H1 (cell line): ENCODE measurements at places on chromosomes 11 and 22. TPM values are rescaled to one million over a fixed set of nuclear protein-coding genes. Genes with fewer than 3 reads are reported as not detected.

GRCh38 chr11:11291041-11292015 is 61.7 kb downstream of the CSNK2A3 start:
- no peaks in the 10 kb centered on the region for H3K27me3 ChIP-seq
- DNase-seq, result no peak
- no peaks in the 10 kb centered on the region for H3K36me3 ChIP-seq

DNA sequence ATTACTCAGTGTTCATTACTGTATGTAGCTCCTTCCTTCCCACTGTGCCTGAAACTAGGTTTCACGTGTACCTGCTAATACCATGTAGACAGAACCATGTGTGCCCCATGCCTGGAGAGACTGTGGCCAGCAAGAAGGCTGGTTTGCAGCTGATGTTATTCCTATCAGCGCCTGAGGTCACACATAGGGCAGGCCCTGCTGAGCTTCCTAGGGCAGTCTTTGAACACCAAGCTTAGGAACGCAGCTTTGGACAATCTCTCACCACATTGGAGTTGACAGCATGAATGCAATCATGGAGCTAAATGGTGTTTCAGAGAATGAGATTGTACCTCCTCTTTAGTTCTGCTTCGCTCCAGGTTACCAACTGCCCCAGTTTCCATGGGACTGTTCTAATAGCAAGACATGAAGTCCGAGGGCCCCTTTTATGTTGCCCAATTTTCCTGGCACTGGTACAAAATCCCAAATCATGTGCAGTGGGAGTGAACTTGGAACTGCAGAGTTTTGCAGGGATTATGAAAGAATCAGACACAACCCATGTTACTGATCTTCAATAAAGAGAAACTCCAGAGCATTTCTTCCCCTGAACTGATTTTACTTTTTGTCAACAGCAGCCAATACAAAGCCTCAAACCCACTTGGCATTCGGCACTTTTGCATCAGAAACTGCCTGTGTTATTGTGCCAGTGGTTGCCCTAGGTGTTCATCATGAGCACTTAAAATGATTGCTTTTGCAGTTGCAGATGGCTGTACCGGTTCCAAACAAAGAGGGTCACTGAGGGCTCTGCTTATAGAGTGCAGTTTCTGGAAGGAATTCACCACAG is 154.2 kb upstream of the TTC12 start:
- no peak overlapping the region for H3K4me3 ChIP-seq
- H3K27me3 ChIP-seq, result no peaks in the 10 kb centered on the region
- H3K36me3 ChIP-seq, result no peaks in the 10 kb centered on the region
- H3K27ac ChIP-seq, result no peak overlapping the region
- no peak for DNase-seq
- no peaks in the 10 kb centered on the region for H3K4me1 ChIP-seq

GRCh38 chr11:45651156-45651555 is 14.3 kb downstream of the CHST1 start:
- H3K4me1 ChIP-seq, result peaks cover 9% of the 10 kb centered on the region; the same call in 1 of the 2 replicates
- H3K4me3 ChIP-seq, result no peak overlapping the region
- H3K36me3 ChIP-seq, result no peaks in the 10 kb centered on the region
- H3K27me3 ChIP-seq, result no peaks in the 10 kb centered on the region
- no peak for DNase-seq

- H3K27ac ChIP-seq, result no peak overlapping the region
- DNase-seq, result no peak
- peaks cover 5% of the 10 kb centered on the region; the same call in 1 of the 2 replicates for H3K27me3 ChIP-seq
Observed at GRCh38 chr22:43015677-43016042, 711 bp upstream of the PACSIN2 start.

- DNase-seq, result no peak
- H3K4me1 ChIP-seq, result peaks cover 35% of the 10 kb centered on the region
- H3K4me3 ChIP-seq, result no peak overlapping the region
- H3K36me3 ChIP-seq, result no peaks in the 10 kb centered on the region
- no peaks in the 10 kb centered on the region for H3K27me3 ChIP-seq
- no peak overlapping the region for H3K27ac ChIP-seq
Observed at GRCh38 chr22:43005106-43005505, 9.8 kb downstream of the PACSIN2 start.

GRCh38 chr11:78259777-78260487 is 71.2 kb downstream of the USP35 start:
- H3K4me1 ChIP-seq, result no peaks in the 10 kb centered on the region
- H3K27me3 ChIP-seq, result no peaks in the 10 kb centered on the region
- no peak overlapping the region for H3K27ac ChIP-seq
- no peak overlapping the region for H3K4me3 ChIP-seq
- H3K36me3 ChIP-seq, result no peaks in the 10 kb centered on the region

- no peak for DNase-seq
- H3K36me3 ChIP-seq, result no peaks in the 10 kb centered on the region
- no peaks in the 10 kb centered on the region for H3K4me1 ChIP-seq
- H3K27ac ChIP-seq, result no peak overlapping the region
Observed at GRCh38 chr11:6727971-6728760, 43.6 kb downstream of the OR2AG2 start.

DNA sequence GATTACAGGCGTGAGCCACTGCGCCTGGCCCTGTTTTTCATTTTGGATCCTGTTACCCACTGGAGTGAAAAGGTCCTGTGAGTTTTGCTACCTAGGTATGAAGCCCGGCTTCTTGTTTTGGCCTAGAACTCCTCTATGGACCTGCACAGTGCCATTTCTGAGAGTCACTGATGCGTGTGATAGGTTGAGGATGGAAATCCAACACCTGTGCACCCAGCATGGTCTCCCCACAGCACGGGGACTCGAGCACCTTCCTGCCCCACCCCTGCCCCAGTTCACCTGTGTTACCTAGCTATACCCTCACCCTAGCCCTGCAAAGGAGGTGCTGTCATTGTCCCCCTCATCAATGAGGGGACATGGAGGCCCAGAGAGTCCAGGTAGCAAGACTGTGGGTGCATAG is 5.1 kb downstream of the FBLN1 start:
- peaks cover 31% of the 10 kb centered on the region for H3K4me1 ChIP-seq
- H3K27ac ChIP-seq, result no peak overlapping the region
- no peaks in the 10 kb centered on the region for H3K36me3 ChIP-seq
- H3K27me3 ChIP-seq, result no peaks in the 10 kb centered on the region
- no peak overlapping the region for H3K4me3 ChIP-seq

DNA sequence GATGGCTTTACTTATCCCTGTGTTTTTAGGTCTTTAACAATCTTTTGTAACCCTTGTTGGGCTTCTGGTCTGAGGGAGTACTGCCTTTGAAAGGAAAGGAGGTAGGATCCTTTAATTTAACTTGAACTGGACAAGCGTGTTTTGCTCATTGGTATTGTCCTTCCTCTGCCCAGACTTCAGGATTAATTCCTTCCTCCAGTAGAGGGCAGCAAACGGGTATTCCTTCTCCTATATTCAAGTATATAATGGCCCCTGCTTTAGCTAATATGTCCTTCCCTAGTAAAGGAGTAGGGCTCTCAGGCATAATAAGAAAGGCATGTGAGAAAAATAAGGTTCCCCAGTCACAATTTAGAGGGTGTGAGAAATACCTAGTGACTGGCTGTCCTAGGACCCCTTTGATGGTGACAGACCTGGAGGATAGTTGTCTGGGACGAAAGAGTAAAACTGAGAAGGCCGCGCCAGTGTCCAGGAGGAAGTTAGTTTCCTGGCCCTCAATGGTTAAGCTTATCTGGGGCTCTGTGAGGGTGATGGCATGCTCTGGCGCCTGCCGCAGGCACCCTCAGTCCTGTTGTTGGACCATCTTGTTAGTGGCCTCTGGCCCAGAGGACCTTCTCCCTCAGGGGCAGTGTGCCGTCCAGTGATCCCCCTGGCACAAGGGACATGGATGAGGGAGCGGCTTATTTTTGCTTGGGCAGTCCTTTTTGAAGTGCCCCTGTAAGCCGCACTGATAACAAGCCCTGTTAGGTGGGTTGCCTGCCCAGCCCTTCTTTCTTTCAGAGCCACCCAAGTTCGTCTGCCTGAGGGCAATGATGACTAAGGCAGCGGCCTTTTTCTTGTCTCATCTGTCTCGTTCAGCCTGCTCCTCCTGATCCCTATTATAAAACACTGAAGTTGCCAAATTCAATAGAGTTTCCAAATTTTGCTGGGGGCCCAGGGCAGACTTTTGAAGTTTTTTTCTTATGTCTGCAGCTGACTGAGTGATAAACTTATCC is 51.8 kb downstream of the C11orf71 start:
- H3K36me3 ChIP-seq, result no peaks in the 10 kb centered on the region
- DNase-seq, result peak; percentile 63
- no peak overlapping the region for H3K27ac ChIP-seq
- no peaks in the 10 kb centered on the region for H3K27me3 ChIP-seq

DNA sequence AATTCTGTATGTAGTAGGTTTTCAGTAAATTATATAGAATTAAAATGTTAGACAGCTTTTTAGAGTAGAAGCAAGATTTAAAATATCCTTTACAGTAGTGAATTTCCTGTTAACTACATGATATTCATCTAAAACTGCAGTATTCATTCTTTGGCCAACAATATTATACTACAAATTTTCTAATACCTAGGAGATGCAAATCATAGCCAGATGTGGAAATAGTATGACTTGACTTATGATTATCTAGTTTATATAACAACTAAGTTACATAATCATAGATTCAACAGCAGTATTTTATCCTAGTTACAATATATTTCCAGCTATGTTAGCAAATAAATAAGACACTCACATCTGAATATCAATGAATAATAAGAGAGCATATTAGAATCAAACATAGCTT is 163.2 kb downstream of the MSANTD4 start:
- H3K4me1 ChIP-seq, result no peaks in the 10 kb centered on the region
- DNase-seq, result no peak
- no peak overlapping the region for H3K27ac ChIP-seq
- no peaks in the 10 kb centered on the region for H3K36me3 ChIP-seq
- H3K4me3 ChIP-seq, result no peak overlapping the region

GRCh38 chr22:19109198-19110063 is 12.8 kb downstream of the DGCR2 start:
- H3K4me3 ChIP-seq, result no peak overlapping the region
- peaks cover 8% of the 10 kb centered on the region for H3K4me1 ChIP-seq
- no peaks in the 10 kb centered on the region for H3K27me3 ChIP-seq

- DNase-seq, result no peak
- no peaks in the 10 kb centered on the region for H3K36me3 ChIP-seq
- no peak overlapping the region for H3K27ac ChIP-seq
- no peak overlapping the region for H3K4me3 ChIP-seq
Observed at GRCh38 chr11:102583141-102583873, 41.8 kb downstream of the MMP20 start.

DNA sequence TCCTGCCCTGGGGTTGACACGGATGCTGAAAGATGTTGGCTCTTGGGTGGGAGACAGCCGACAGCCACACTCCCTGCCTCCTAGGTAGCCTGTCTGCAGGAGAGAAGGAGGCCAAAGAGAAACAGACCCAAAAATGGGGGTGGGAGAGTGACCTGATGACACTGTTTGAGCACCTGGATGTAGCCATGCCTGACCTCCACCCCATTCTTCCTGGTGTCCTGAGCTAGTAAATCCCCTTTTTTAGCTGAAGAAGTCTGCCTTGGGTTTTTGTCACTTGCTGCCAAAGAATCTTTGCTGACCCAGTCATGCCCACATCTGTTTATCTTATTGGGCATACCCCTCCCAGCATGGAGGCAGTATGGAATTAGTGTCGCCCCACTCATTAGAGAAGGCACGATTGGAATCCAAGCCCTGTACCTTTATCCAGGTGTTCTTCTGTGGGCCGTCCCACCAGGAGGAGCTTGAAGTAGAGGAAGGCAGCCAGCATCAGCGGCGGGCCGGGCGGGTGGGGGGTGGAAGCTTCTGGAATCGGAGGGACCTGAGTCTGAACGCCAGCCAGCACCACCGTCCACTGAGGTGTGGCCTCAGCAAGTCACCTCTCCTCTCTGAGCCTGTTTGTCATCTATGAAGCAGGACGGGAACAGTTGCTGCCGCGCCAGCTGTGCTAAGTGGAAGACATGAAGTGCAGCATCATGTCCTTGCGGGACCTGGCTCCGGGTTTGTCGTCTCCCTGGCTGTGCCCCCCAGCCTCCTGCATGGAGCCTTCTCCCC is 37.8 kb downstream of the IGHMBP2 start:
- H3K27me3 ChIP-seq, result no peaks in the 10 kb centered on the region
- no peak overlapping the region for H3K27ac ChIP-seq
- DNase-seq, result no peak
- no peak overlapping the region for H3K4me3 ChIP-seq

- no peaks in the 10 kb centered on the region for H3K4me1 ChIP-seq
- H3K4me3 ChIP-seq, result no peak overlapping the region
- H3K27me3 ChIP-seq, result no peaks in the 10 kb centered on the region
- H3K36me3 ChIP-seq, result no peaks in the 10 kb centered on the region
Observed at GRCh38 chr11:133040289-133040900, 491.9 kb downstream of the OPCML start.

- H3K27me3 ChIP-seq, result no peaks in the 10 kb centered on the region
- no peak for DNase-seq
- H3K4me3 ChIP-seq, result no peak overlapping the region
Observed at GRCh38 chr11:32960553-32961164, 55.0 kb upstream of the DEPDC7 start.

DNA sequence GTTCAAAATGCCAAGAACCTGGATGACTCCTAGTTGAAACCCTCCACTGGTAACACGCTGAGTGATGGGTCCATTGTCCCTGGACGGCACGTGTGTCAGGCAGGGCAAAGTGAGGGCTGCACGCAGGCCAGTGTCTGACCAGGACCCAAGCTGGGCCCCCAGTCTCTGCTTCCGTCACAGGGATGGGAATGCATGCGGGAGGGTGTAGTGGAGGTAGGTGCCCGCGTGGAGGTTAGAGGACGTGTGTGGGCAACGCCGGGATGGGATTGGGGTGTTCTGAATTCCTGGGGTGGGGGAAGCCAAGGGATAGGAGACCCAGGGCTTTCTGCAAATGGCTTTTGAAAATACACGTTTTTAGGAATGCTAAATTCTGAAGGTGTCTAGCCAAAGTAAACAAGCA is 943.3 kb downstream of the BRD1 start:
- no peak overlapping the region for H3K4me3 ChIP-seq
- H3K4me1 ChIP-seq, result no peaks in the 10 kb centered on the region
- H3K36me3 ChIP-seq, result no peaks in the 10 kb centered on the region
- DNase-seq, result no peak
- H3K27me3 ChIP-seq, result peaks cover 6% of the 10 kb centered on the region; the same call in 1 of the 2 replicates

DNA sequence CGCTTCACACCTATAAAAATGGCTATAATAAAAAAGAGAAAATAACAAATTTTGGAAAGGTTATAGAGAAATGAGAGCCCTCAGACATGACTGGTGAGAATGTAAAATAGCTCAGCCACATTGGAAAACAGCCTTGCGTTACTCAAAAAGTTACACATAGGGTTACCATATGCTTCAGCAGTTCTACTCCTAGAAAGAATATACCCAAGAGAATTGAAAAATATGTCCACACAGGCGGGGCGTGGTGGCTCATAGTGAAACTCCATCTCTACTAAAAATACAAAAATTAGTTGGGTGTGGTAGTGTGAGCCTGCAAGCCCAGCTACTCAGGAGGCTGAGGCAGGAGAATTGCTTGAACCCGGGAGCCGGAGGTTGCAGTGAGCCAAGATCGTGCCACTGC is 7.6 kb upstream of the JHY start:
- no peaks in the 10 kb centered on the region for H3K36me3 ChIP-seq
- DNase-seq, result no peak
- no peaks in the 10 kb centered on the region for H3K27me3 ChIP-seq
- no peak overlapping the region for H3K27ac ChIP-seq
- H3K4me3 ChIP-seq, result no peak overlapping the region
- no peaks in the 10 kb centered on the region for H3K4me1 ChIP-seq

Gene CELSR1
- 12.2 and 12.4 TPM in 2 replicates for total RNA-seq

Gene F2
- not detected in 2 replicates for total RNA-seq

Gene ASCL2
- total RNA-seq, result 0.23 and 0.56 TPM in 2 replicates

Gene HBD
- total RNA-seq, result not detected in 2 replicates

Gene SYT7
- 10.5 and 10.6 TPM in 2 replicates for total RNA-seq

Gene UFD1
- total RNA-seq, result 67.5 and 74.6 TPM in 2 replicates

Gene LUZP2
- total RNA-seq, result 1.1 and 1.5 TPM in 2 replicates

Gene OR52A1
- total RNA-seq, result 11.6 and 12.2 TPM in 2 replicates

Gene BARX2
- total RNA-seq, result not detected in 2 replicates

Gene LDHAL6A
- not detected in 2 replicates for total RNA-seq

Gene KIRREL3
- 0.32 and 0.36 TPM in 2 replicates for total RNA-seq

Gene CDC45
- total RNA-seq, result 31.9 and 32.6 TPM in 2 replicates

Gene KRTAP5-11
- total RNA-seq, result not detected in 2 replicates

Gene GAS2
- total RNA-seq, result 1.5 and 1.7 TPM in 2 replicates
